IgD-negative memory B cell (primary cell): ENCODE measurements at places on chromosomes 4 and X. TPM values are rescaled to one million over a fixed set of nuclear protein-coding genes. Genes with fewer than 3 reads are reported as not detected.

The TSPAN7 gene
- not detected for polyA plus RNA-seq

The GPR78 gene
- polyA plus RNA-seq = not detected

The BST1 gene
- polyA plus RNA-seq = 0.21 TPM

The COL25A1 gene
- not detected for polyA plus RNA-seq

The MAGEA8 gene
- polyA plus RNA-seq = not detected

The CT45A7 gene
- polyA plus RNA-seq = not detected

The CXorf49 gene
- polyA plus RNA-seq = not detected

The FAM156B gene
- polyA plus RNA-seq = 7.4 TPM
